Stimulated activated naive CD8-positive, alpha-beta T cell treated with anti-CD3 and anti-CD28 coated beads, Interleukin-15, Interleukin-2, amounts not matched to agents 100 U/mL and 50 U/mL, for 24 hours (primary cell): ENCODE measurements at places on chromosomes 2 and 18.

GRCh38 chr2:121858847-121859246, 103.4 kb downstream of the TSN start:
- no peak for DNase-seq

DNA sequence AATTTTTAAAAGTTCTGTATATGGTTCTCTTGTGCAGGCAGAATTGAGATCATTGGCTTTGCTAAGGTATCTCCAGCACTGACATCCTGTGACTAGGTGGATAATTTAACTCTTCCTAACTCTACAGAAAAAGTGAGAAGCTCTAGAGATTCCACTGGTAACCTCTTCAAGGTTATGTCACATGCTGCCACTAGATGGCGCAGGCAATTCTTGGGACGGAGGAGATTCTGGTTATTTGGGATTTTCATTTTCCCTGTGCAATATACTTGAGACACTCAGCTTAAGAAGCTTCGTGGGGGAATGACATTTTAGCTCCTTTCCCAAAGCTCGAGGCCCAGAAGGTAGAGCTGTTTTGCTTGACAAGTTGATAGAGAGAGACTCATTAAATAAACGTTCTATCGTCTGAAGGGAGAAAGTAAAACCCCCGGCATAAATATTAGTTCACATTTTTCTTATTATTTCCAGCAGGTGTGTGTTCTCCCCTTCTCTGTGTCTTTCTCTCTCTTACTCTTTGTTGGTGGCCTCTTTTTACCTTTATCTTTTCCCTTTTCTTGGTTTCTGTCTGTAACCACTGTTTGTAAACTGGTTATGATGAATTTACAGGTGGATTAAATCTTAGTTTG, 26.6 kb upstream of the LANCL1 start:
- DNase-seq: peak; percentile 41

GRCh38 chr2:109644571-109645275, 30.6 kb downstream of the SOWAHC start:
- DNase-seq: no peak

DNA sequence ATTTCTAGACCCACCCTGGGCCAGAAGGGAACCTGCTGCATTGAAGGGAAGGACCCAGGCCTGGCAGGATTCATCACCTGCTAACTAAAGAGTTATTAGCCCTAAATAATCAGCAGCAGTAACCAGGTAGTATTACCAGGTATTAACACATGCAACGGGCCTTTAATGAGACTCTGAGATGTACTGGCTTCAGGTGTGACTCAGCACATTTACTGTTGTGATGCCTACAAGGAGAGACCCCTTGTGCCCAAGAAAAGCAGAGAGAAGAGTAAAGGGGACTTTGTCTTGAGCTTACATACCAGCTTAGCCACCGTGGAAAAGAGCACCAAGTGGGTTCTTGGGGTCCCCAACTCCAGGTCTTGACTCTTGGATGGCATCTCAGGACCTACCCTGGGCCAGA, 243.1 kb upstream of the SLC39A10 start:
- no peak for DNase-seq

DNA sequence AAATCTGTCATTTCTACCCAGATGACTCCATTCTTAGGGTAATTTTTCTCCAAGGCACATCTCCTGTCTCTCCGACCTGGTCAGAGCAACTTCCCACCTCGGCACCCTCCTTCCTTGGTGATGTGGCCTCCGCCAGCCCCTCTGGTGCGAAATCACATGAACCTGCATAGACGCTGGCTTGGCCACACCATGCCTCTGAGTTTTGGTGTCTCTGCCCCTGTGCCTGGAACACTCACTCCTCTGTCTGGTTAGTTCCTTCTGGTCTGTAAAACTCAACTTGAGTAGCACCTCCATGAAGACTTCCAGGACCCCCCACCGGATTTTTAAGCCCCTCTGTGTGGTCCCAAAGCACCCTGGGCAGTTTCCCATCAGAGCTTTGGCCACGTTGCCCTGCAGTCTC, 83.2 kb upstream of the OTOS start:
- no peak for DNase-seq

GRCh38 chr2:11602563-11603204, 67.3 kb downstream of the NTSR2 start:
- no peak for DNase-seq

- DNase-seq: no peak
Observed at GRCh38 chr2:151297882-151298281, 8.4 kb upstream of the NMI start.

DNA sequence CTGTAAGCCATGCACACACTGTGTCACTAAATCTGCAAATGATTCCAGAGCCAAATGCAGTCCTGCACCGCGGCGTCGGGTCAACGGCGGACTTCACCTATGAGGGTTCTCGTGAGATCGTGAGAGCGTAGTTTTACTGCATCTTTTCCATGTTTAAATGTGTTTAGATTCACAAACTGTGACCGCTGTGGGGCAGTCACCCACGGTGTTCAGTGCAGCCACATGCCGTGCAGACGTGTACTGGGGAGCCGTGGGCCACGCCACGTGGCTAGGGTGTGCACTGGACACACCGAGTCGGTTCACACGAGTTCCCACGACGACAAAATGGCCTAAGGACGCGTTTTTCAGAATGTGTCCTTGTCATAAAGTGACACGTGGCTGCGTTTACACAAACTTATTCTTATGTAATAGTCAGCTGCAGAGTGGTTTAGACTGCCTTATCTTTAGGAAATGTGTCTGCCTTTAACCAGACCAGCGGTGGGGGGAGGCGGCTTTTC, 34.1 kb downstream of the NFATC1 start:
- DNase-seq: no peak

- DNase-seq: no peak
Observed at GRCh38 chr2:68799140-68800026, 64.8 kb downstream of the ARHGAP25 start.

GRCh38 chr2:37776487-37776886, 105.0 kb upstream of the CDC42EP3 start:
- no peak for DNase-seq

GRCh38 chr2:185511925-185512324, 226.7 kb upstream of the FSIP2 start:
- no peak for DNase-seq

DNA sequence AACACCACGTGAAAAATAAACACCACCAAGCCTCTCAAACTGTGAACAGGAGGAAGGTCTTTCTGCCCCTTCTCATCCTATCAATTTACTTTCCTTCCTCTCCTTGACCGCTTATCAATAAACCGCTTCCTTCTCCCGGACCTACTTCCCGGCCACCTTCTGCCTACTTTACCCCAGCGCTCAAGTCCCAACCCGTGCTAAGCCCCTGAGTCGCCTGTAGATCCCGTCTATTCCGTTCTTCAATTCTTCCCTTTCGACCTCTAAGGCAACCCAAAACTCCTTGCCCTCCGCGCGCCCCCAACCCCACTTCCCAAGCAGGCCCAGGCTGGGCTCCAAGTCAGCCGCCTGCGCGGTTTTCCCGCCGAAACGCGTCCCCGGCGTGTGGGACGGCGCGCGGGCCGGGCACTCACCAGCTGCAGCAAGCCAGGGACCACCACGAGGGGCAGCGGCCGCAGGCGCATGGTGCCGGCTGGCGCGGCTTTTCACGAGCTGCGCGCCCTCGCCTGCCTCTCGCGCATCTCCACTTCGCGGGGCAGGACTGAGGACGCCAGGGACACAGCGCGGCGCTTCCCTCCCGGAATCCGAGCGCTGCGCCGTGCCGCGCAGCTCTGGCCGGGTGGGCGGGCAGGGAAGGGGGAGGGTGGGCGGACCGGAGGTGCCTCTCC, at the start of gene NXPH2:
Gene NXPH2, minus strand, starts transcription at position 610 of the 665 bp plus-strand sequence. Its CDS starts 149 bp downstream, at position 461.
- no peak for DNase-seq

DNA sequence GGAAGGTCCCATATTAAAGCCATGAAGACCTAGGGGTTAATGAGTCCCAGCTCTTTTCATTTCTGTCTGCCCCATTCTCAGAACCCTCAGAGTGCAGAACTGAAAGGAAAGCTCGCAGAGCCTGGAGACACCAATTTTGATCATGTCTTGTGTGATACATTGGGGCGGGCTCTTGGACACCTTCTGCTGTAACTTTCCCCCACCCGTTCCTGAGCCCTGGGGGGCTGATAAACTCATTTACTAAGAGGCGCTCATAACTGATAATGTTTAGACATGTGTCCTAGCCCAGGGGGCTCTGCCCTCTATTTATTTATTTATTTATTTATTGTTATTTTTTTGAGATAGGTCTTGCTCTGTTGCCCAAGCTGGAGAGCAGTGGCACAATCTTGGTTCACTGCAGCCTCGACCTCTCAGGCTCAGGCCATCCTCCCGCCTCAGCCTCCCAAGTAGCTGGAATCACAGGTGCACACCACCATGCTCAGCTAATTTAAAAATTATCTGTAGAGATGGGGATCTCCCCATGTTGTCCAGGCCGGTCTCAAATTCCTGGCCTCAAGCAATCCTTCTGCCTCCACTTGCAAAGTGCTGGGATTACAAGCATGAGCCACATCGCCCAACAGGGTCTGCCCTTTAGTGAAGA, 72.4 kb upstream of the HAAO start:
- DNase-seq: no peak

DNA sequence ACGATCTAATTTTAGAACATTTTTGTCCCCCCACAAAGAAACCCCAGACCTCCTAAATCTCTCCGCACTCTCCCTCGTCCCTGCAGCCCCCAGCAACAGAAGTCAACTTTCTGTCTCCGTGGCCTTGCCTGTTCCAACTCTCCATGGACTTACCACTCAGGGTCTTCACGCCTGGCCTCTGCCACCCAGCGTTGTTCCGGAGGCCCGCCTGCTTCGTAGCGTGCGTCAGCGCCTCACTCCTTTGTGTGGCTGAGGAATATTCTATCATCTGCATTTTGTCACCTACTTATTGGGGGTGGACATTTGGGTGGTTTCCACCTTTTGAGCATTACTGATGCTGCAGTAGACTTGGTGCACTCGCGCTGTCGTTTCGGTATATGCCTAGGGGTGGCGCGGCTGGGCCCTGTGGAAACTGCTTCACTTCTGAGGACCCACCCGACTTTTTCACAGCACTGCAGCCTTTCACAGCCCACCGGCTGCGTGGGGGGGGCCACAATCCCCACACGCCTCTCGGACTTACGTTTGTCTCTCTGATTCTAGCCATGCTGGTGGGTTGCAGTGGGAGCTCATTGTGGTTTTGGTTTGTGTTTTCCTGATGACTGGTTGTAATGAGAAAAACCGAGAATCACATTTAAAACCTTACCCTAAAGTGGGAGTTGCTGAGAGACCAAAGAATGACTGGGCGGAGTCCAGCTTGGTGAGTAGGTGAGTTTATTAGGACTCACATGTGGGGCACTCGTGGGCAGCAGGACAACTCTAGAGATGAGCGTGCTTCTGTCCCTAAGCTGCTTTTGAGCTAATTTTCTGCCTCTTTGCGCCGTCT, 1.4 kb upstream of the HSBP1L1 start:
- DNase-seq: peak; percentile 59

DNA sequence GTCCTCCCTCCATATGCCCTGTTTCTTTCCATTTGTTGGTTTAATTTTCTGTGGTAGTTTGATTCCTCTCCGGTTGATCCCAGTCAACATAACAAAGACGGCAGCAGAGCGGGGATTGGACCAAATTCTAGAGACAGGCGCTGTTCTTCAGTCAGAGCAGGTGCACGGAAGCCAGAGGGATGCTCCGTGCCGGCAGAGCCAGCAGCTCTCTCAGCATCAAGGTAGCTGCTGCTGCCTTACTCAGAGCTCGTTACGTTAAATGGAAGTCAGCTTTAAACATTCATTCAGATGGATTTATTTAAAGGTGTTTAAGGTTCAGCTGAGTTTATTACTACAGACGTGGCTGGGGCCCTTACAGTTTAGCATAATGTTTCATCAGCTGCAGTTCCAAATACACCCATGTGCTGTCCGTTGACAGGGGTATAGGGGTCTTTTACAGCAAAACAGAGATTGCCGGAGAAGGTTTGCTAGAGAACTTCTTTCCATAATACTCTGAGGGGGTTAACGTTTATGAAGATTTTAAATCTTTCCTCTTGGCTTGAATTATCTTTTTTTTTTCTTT, 497.2 kb upstream of the PIK3C3 start:
- no peak for DNase-seq

DNA sequence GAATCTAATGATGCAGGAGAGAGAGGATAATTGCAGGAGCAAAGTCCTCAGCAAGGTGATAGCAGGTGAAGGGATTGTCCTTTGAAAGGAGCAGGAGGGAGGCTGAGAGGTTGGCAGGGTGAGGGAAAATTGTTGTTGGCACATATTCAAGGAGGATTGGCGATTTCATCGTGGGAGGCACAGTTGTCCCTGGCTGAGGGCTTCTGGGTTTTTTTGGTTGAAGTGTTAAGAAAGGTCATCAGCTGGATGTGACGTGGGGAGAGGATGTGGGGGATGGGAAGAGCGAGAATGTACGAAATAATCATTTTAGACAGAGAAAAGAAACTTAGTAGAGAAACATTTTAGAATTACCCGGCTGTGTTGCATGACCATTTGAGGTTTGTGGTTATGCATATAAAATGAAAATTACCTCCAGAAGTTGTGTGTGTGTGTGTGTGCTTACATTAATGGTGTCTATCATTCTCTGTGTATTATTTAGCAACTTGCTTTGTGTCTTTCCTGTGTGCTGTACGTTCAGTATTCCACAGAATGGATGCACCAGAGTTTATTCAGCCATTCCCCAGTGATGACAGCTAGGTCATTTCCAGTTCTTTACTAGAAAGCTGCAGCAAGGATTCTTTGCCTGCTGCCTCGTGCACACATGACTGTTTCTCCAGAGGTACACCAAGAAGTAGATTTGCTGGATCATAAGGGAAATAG, 67.6 kb downstream of the SDC1 start:
- no peak for DNase-seq

GRCh38 chr2:46632349-46632748, 153.0 kb downstream of the TMEM247 start:
- DNase-seq: no peak

GRCh38 chr2:147850838-147851237, 6.0 kb downstream of the ACVR2A start:
- DNase-seq: no peak

DNA sequence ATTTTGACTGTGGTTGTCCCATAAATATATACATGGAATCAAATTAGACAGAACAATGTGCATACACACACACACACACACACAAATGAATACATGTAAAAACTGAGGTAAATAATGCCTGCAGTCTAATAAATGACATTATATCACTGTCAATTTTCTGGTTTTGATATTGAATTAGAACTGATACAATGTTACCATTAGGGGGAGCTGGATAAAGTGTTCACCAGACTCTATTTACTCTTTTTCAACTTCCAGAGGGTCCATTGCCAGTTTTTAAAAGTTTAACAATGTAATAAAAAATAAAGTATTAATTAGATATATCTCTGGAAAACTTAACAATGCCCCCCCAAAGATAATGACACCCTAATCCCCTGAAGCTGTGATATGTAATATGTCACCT, 1666.8 kb upstream of the TMEFF2 start:
- no peak for DNase-seq

- no peak for DNase-seq
Observed at GRCh38 chr2:5969303-5969702, 277.1 kb downstream of the SOX11 start.

DNA sequence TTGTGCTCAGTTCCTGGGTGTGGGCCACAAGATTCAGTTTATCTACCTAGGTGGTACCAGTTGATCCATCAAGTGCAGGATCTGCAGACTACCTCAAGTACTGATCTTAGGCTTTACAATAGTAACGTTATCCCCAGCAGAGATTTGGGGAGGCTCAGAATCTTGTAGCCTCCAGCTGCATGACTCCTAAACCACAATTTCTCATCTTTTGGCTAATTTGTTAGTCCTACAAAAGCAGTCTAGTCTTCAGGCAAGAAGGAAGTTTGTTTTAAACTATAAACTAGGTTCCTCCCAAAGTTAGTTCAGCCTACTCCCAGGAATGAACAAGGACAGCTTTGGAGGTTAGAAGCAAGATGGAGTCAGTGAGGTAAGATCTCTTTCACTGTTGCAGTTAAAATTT, 213.5 kb upstream of the PIEZO2 start:
- no peak for DNase-seq

- DNase-seq: no peak
Observed at GRCh38 chr2:230184727-230185578, 34.8 kb downstream of the SP110 start.
